DND-41 (cell line): ENCODE measurements at places on chromosomes 2 and 18.

DNA sequence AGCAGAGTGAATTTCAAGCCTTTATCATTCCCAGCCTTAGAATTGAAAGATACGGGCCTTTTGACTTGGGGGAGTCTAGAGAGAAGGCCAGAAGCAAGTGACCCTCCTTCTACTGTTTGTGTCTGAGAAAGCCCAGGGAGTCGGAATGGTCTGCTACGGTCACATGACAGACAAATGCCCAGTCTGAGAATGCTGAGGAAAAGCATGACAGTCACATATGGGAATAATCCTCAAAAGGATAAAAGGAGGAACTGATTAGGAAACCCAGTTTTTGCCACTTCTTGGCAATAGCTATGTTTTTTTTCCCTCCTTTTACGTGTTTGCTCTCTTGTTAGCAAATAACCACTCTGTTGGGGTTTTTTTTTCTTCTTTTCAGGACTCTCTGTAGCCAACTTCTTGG is 38.1 kb upstream of the HNRNPA3 start:
- no peak for DNase-seq

GRCh38 chr2:236972491-236973342 is 113.0 kb upstream of the COPS8 start:
- DNase-seq, result no peak

DNA sequence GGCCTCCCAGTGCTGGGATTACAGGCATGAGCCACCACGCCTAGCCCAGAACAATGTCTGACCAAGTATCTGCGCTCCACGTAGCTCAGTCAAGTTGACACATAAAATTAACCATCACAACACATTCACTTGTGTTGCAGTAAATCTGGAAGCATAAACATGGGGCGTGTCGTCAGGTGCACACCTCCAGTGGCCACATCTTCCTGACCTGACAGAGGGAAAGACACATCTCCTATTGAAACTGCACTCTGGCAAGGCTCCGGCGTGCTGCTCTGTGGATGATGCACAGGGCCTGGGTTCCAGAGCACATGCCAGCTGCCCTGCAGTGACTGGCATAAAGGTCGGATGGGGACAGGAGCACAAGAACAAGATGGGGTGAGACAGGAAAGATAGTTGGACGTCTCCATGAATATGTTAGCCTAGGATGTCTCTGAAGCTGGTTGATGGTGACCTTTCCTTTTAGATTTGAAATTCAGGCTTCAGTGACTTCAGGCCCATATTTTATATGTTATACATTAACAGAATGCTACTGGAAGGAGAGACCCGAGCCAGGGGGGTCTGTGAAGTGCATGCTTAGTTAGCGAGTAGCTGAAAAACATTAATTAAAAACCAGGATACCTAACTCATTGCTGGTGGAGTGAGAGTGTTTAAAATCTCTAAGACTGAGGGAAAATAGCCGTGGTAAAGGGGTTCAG is 10.9 kb downstream of the IMPA2 start:
- DNase-seq, result no peak

DNA sequence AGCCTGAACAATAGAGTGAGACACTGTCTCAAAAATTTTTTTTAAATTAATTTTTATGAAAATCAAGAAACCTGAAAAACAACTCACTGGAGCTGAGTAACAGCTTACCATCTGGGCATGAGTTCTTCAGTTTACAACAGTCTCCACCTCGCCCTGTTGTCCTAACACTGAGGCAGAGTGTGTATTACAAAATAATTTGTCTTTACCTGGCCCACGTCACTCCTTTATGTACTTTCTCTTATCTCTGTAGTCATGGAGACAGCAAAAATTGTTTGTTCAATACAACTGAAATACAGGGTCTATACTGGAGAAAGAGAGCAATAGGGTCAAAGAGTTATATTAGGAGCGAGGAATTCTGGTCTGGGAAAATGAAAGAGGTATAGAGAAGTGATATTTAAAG is 48.1 kb downstream of the CYTIP start:
- no peak for DNase-seq

DNA sequence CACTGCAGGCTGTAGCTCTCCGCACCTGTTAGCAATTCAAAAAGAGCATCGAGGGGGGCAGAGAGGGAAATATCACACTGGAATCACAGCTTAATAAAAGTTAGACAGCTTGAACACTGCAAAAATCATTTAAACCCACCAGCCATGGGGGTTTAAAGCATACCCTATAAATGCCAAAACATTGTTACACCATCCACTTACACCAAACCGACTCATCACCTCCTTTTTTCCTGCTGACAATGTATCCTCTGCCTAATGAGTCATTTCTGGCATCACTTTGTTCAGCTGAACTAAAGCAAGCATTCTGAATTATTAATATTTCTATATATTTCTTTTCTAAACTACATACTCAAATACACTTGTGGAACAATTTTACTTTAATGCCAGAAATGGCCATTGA is 21.6 kb downstream of the MC4R start:
- no peak for DNase-seq

GRCh38 chr2:97739893-97740245 is 26.5 kb downstream of the ZAP70 start:
- no peak for DNase-seq

- DNase-seq, result peak; percentile 44
Observed at GRCh38 chr2:241636182-241637017, 558 bp downstream of the THAP4 start.

DNA sequence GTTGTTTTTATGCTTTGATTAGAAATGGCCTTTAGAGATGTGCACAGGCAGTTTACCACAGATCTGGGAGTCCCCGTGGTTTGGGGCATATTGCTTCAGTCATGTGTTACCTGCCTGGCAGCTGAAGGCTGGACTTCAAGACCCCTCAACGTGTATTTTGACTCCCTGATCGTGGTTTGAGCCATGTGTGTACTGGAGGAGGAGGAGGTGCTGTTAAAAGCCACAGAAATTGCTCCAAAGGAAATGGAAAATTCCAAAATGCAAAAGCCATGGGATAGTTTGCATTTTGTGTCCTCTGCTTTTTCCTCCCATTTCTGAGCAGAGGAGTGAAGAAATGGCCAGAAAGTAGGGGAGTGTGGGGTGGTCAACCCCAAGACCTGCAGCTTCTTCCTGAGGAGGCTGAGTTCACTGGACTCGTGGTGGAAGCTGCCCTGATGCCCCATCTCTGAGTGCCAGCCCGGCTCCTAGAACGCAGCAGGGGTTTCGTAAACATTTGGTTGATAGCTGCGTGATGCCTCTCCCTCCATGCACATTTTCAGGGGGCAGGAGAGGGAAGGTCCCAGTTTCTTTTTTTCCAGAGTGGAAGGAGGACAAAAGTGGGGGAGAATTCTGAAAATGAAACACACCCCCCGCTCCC is 45.7 kb downstream of the ITGB1BP1 start:
- no peak for DNase-seq

GRCh38 chr2:232789082-232789481 is 12.7 kb upstream of the KCNJ13 start:
- DNase-seq, result no peak

GRCh38 chr18:2612996-2613395 is 41.6 kb downstream of the NDC80 start:
- DNase-seq, result no peak

DNA sequence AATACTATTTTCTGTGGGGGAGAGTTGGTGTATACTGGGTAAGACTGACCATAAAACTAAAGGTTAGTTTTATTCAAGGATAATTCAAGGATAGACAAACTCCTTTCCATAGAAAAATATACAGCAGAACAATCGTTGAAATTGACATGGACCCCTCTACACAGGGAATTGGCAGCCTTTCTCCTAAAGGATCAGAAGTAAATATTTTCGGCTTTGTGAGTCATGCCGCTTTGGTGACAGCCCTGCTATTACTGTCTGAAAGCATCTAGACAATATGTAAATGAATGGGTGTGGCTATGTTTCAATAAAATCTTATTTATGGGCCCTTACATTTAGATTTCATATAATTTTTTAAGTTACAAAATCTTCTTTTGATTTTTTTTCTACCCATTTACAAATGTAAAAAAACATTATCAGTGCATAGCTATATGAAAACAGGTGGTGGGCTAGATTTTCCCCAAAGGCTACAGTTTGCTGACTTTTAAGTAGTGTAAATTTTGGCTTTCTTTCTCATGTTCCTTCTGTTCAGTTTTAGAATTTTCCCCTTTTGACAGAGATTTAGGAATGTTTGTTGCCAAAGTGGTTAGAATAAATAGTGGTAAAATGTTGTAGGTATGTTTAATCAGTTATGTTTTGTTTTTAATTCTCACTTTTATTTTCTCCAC is 270.6 kb downstream of the DCC start:
- no peak for DNase-seq

DNA sequence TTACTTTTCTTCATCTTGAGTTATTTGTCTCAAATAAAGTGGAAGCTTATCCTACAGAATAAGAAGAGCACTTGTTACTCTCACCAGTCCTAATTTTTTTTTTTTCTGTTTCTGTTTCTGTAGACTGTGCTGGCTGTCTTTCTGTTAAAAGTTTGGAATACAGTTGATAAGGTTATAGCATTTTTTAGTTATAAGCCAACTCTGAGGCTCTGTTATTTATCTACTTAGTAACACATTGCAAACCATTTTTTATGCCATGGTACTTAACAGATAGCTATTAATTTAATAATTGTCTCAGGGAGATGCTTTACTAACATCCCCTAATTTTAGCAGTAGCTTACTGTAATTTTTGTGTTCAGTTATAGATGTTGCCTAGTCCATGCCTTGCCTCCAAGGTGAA is 37.9 kb downstream of the CREB1 start:
- DNase-seq, result no peak
